ENCODE measurements at places on chromosomes 7 and 10. TPM values are rescaled to one million over a fixed set of nuclear protein-coding genes. Genes with fewer than 3 reads are reported as not detected.

Gene MYL7
- total RNA-seq: not detected

Gene HSPA12A
- 1.8 TPM for total RNA-seq

Gene ZNF746
- total RNA-seq: 19.6 TPM

Gene PON1
- not detected for total RNA-seq

Gene POMZP3
- 10.1 TPM for total RNA-seq

Gene IL2RA
- not detected for total RNA-seq

Gene NCF1
- total RNA-seq: not detected

Gene ADGRA1
- not detected for total RNA-seq

Gene PVRIG
- total RNA-seq: not detected

DNA sequence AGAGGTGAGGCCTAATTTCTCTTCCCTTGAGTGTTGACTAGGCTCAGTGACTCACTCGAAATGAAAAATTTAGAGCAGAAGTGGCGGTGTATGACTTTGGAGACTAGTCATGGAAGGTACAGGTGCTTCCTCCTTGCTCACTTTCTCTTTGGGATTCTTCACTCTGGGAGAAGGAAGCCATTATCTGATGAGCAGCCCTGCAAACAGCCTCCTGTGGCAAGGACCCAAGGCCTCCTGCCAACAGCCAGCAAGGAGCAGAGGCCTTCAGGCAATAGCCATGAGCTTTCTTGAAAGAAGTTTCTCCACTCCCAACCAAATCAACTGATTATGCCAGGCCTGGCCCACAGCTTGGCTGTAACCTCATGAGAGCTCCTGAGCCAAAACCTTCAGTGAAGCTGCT, 369.6 kb upstream of the VWC2 start:
- DNase-seq: peak; percentile 76

DNA sequence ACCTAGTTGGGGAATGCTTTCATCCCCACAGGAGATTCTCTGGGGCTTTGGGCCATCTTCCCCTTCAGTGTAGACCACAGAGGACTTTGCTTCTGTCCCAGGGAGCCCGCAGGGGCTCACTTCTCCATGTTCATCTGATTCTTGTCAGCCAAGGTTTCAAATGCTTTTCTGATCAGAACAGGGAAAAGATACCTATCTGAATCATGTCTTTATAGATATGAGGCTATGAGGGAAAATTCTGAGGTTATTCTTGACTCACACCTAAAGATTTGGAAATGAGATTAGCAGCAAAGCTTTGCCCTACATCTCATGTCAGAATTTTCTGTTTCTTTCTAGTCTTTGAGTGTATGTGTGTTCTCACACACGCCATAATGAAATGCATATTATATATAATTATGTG, 53.3 kb downstream of the FIGNL1 start:
- no peak for DNase-seq

GRCh38 chr10:44014644-44015250, 366.1 kb upstream of the ZNF32 start:
- DNase-seq: no peak

- DNase-seq: no peak
These were observed 30.2 kb upstream of the SEMA3D start for GRCh38 chr7:85217085-85217484.

GRCh38 chr7:54664235-54665228, 94.5 kb downstream of the SEC61G start:
- DNase-seq: peak; percentile 69

DNA sequence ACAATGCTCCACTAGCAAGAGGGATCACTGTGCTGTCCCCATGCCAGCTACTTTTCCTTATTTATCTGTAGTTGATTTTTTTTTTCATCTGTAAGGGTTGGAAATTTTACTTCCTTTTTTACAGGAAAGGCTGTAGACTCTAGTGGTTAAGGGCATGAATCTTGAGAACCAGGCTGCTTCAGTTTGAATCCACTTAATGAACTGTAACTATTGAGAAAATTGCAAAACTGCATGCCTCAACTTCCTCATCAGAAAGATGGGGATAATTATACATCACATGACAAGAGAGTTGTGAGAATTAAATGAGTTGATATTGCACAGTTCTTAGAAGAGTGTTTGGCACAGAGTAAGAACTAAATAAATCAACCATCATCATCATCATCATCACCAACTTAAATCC, 106.4 kb upstream of the GSDME start:
- no peak for DNase-seq

DNA sequence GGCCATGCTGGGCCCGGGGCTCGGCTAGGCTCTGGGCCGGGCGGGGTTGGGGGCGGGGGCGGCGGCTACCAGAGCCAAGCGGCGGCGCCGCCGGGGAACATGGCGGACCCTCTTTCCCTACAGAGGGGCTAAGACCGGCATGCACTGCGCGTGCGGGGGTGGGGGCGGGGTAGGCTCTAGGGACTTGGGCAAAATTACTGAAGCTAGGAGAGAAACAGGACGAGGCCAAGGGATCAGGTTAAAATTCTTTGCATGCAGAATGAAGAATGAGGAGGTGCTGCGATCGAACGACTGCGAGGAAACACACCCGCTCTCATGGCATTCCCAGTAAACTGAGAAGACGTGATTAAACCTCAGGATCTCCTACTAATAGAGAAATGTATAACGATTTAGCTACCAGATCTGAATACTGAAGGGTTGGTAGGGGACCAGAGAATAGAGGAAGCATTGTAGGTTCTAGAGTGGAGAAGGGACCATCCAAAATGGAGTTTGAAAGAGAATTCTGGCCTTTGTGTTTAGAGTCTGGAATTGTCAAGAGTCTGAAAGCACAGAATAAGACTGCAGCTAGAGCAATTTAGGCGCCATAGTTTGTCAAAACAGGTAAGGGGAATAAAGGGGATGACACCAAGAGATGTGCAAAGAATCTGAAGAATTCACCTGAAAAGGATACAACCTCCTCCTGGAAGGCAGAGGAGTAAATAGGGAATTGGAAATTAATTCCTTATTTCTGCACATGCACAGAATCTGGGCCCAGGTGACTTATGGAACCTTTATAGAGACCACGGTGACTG, at the start of gene PPP3CB:
Gene PPP3CB, minus strand, starts transcription at position 141 of the 791 bp plus-strand sequence. Its CDS starts 135 bp downstream, at position 6.
- DNase-seq: peak; percentile 100

DNA sequence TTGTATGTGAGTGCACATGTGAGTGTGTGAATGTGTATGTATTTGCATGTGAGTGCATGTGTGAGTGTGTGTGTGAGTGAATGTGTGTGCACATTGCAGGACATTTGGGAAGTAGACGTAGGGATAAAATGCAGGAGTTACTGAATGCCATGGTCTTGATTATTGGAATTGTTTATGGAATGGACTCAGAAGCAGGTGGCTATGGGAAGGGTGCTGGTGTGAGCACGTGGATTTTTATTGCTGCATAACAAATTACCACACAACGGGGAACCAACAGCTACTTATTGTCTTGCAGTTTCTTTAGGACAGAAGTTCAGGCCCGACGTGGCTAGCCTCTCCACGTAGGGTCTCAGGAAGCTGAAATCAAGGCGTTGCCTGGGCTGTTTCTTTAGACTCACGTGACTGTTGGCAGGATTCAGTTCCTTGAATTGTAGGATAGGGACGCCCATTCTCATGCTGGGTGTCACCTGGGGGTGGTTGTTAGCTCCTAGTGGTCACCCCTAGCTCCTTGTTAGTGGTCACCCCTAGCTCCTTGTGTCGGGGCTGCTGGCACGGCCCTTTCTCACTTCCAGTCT, 48.3 kb upstream of the ZNF32 start:
- DNase-seq: no peak

- peak; percentile 15 for DNase-seq
These were observed 73.4 kb downstream of the VSTM2A start for GRCh38 chr7:54615537-54615936.

- DNase-seq: no peak
These were observed 242.5 kb upstream of the TMEM229A start for GRCh38 chr7:124275411-124275810.

- DNase-seq: no peak
These were observed 144.1 kb upstream of the KCNMA1 start for GRCh38 chr10:77781451-77782327.

GRCh38 chr7:13159003-13159402, 471.6 kb downstream of the ARL4A start:
- no peak for DNase-seq

DNA sequence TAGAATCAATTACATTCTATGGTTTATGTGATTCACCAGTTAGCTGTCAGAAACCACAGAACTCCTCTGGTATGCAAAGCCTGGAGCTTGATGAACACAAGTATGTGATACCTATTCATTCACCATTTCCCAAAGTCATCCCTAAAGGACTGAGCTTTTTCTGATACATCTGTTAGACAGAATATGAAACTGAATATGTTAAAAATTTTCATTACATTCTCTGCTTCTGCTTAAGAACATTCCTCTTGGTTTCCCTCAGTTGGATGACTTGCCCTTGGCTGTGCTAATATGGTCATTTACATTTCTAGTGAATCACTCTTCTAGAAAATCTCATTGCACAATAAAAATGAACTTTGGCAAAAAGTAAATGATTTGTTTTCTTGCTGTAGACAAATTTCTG, 10.8 kb upstream of the PON1 start:
- DNase-seq: peak; percentile 49

GRCh38 chr10:24519950-24520349, 203.7 kb downstream of the ARHGAP21 start:
- no peak for DNase-seq

DNA sequence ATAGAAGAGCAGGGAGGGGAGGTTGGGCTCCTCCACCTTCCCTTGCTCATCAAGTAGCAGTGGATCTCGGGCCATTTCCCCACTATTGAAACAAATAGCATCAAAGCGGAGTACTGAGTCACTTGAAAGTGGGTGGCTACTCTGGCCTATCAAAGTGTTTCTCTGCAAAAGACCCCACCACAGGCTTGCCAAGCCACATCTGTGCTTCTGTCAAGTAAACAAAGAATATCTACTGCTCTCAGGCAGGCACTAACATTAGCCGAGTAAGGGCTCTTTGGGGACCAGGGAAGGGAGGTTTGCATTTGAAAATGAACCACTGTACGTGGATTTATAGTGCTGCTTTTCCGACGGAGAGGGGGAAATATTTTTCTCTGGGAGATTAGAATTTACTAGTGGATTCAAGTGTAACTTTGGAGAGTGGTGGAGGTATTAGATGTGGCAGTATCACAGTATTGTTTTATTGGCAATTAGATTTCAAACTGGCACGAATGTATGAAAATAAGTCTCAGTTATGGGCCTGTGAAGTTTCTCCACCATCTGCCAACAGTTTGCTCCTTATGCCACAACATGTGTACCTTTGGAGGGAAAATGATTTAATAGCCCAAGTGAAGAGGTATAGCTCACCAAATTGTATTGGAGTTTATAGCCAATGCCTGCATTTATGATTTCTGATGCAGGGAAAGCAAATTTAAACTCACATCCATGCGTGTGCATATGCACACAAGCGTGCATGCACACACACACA, 97.5 kb downstream of the RPS24 start:
- no peak for DNase-seq

Data from PC-3 (cell line).